ENCODE measurements at places on chromosomes 6 and 20.

GRCh38 chr6:42250274-42250931 is 32.7 kb upstream of the MRPS10 start:
- no peak for DNase-seq

DNA sequence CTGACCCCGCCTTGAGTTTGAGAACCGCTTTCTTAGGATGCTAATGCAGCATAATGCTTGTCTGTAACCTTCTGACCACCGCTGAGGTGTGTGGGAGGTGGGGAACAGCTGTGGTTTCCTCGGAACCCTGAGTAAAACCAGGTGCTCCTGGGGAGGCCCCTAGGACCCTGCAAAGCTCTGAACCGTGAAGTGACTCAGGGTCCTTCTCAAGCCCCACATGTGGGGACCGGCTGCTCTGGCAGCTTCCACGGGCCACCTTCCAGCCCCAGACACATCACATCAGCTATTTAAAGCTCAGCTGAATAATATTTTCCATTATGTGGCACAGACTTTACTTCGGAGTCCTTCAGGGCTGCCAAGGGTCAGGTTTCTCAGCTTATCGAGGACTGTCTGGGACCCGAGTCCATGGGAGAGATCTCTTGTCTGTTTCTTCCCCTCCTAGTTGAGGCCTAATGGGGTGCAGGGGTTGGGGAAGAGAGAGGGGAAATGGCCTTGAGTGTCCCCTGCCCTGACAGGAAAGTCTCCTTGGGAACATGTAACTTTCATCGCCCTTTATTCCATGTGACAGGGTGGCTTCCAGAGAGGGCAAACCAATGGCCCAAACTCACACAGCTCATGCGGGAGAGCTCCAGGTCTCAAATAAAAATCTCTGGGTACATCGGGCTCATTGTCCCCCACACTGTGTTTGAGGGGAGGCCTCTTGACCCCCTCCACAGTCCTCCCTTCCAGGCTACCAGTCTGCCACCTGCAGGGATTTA is 186.1 kb upstream of the SLC24A3 start:
- DNase-seq: no peak

DNA sequence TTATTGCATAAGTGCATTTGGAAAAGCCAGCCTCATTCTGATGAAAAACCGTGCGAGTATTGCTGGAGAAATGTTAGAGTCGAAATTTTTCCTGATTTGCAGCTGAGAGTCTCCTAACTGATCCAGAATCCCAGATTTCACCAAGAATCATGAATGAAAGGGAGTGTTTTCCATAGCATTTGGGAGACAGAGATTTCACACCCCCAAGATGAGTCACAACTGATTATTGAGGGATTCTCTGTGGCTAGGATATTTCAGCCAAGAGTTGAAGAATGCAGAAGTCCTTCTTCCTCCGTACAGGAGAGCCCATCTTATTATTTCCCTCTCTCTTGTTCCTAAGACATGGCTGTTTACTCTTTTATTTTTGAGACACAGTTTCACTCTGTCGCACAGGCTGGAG is 82.2 kb upstream of the SALL4 start:
- DNase-seq: no peak

- DNase-seq: no peak
Observed at GRCh38 chr6:148398244-148398643, 55.6 kb downstream of the SASH1 start.

- no peak for DNase-seq
Observed at GRCh38 chr6:18491308-18492045, 104.3 kb downstream of the RNF144B start.
